Smooth muscle cell of trachea (primary cell): ENCODE measurements at places on chromosomes 5 and 9. TPM values are rescaled to one million over a fixed set of nuclear protein-coding genes. Genes with fewer than 3 reads are reported as not detected.

Gene RANBP6
- 25.0 and 37.4 TPM in 2 replicates for total RNA-seq

Gene ITK
- total RNA-seq: not detected in 2 replicates

Gene FTMT
- total RNA-seq: not detected in 2 replicates

Gene MARCHF11
- not detected in 2 replicates for total RNA-seq
